ENCODE measurements at places on chromosomes 1 and 21.
A peak's percentile ranks its signal among the peaks of the same experiment; 100 is the strongest.

DNA sequence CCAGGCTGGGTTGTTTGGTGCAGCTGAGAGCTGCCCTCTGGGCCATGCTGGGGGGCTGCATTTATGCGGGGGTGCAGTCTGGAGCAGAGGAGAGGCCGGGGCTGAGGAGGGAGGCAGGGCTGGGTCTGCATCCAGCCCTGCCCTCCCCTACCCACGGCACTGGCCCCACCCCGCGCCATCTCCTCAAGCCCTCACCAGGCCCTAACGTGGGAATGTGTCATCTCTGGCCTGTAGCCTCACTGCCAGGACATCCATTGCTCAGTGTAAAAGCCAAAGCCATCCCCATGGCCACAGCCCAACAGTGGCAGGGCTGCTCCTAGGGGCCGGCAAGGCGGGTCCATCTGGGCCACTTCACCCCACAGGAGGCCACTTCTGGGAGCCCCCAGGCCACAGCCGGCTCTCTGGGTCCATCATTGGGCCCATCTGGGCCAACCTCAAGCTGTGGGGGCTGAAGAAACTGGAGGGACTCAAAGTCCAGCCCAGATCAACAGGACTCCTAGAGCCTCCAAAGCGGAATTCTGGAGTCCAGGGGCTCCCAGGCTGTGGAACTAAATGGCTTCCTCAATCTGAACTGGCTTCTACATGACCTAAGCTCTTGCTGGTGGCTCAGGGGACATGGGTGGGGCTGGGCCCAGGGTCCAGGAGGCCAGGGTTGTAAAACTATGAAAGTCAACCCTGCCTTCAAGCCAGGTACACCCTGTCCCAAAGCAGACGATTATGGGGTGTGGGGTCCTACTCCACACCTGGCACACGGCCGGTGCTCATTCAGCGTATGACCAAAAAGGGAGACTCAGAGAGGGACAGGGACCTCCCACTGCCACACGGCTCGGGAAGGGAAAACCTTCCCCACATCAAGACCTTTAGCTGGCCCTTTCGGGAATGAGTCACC, 32.6 kb downstream of the RUNX3 start:
- peak; percentile 53 for DNase-seq

GRCh38 chr1:181251713-181252075, 163.2 kb downstream of the IER5 start:
- DNase-seq = no peak

DNA sequence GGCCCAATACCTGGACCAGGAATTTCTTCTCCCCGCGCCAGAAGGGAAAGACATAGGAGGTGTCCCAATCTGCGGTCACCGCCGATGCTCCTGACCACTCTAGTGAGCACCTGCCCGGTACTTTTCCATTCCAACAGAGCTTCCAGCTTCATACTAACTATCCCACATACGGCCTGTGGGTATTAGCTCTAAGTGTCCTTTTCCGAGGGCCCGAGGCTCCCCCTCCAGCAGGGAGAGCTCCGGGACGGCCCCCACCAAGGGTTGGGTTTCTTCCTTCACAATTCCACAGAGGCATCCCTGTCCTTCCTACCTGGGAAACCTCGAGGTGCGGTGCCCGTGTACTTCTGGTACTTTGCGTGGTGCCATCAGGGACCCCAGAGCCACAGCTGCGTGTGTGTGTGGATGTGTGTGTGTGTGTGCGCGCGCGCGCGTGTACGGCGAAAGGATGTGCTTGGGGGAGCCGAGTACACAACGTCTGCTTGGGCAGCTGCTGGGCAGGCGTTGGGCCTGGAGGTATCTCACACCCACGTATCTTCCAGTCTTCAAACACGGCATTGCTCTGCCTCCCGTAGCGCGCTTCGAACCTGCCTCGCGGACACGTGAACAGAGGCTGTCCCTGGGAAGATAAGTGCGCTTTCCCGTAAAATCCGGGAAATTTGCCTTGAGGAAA, 2.4 kb upstream of the SIM2 start:
- no peak for DNase-seq

DNA sequence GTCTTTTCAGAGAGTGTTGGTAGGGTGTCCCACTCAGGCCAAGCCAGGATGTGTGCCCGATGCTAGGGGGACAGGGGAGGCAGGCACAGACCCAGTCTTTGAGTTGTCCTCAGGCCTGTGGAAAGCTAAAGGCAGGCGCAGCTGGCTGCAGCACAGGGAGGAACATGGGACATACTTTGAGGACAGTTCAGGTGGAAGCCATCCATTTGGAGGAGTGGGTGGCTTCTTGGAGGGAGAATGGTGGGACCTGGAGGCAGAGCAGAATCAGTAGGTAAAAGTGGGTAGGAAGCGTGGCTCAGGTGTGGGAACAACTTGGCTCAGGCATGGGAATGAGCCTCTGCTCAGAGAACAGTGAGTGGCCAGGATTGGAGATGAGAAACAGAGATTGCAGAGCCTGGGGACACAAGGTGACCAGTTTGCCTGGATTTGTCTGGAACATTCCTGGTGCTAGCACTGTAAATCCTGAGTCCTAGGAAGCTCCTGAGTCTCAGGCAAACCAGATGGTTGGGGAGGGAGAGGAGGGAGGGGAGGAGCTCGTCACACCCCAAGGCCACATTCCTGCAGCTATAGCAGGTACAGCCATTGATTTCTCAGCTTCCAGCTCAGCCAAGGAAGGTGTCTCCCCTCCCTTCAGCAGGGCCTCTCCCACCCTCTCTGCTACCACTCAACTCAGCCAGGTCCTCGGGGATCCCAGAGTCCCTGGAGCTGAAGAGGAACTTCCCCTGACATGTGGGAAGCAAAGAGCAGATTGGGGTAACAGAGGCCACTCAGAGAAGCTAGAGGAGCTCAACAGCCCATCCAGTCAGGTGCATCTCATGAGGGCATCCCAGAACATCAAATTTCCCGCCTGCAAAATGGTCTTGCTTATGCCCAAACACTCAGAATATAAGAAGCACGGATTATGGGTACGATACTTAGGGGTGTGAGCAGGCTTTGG, 65.2 kb upstream of the TINAGL1 start:
- DNase-seq = no peak

DNA sequence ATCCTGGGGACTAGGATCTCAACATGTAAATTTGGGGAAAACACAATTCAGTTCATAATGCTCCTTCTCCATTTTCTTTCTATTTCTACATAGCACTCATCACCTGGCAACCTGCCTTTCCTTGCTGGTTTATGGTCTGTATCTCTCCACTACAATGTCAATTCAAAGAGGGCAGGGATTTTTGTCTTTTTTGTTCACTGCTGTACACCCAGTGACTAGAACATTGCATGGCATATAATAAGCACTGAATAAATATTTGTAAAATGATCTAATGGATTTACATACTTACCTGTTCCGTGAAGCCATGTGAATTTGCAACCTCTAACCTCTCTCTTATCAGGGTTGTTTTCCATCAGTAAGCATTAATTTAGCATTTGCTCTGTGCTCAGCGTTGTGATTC, 27.4 kb upstream of the TBX15 start:
- no peak for DNase-seq

- DNase-seq = no peak
Measured at GRCh38 chr1:76669131-76669530, 198.1 kb upstream of the ST6GALNAC5 start.

- DNase-seq = peak; percentile 9
Measured at GRCh38 chr1:167473761-167474160, 44.6 kb downstream of the CD247 start.

- DNase-seq = no peak
Measured at GRCh38 chr1:231887166-231887565, 260.6 kb downstream of the DISC1 start.
